Amniotic epithelial cell (primary cell): ENCODE measurements at places on chromosomes 1 and 21.

DNA sequence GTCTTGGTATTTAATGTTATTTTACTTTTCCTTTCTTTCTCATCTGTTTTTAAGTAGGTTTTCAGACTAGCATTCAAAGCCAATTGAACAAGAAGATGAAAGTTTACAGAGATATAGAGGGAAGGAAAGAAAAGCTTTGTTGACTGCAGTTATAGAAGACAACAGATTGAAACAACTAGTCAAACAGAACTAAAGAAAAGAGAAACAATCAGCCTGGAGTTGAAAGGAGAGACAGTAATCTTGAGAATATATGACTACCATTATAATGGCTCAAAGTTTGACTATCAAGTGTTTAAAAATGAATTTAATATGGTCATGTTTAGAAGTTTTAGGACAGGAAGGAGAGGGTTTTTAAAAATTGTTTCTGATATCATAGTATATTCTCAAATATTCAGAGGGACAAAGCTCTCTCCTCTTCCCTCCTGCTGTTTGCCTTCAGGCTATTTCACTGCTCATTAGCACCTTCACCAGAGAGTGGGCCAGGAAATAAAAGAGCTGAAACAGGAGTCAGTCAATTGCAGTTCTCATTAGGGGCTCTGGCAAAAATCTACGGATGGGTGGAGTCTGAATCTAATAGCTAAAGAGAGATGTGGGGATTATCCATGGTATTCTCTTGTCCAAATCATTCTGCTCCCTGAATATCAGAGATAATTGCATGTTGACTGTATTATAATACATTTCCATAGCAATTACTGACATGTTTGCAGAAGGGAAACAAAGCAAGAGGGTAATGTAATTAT is 577.8 kb downstream of the BRINP3 start:
- no peak for DNase-seq

DNA sequence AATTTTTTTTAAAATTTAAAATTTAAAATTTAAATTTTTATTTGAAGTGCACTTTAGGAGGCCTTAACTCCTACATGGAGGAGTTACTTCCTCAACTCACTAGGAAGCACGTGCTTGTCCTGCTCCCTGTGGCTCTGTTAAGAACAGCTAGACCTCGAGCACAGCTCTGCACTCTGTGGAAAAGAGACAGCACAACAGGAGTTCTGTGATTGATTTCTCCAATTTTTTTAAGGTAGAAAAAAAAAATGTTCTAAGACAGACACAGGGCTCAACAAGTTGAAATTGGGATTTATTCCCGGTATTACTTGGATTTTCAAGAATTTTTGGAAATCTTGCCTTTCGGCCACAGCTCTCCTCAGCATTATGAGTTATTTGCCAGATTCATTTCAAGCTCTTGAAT is 356.6 kb upstream of the LYPLAL1 start:
- DNase-seq: peak; percentile 49

GRCh38 chr1:3020263-3020909 is 881 bp upstream of the ACTRT2 start:
- DNase-seq: no peak

DNA sequence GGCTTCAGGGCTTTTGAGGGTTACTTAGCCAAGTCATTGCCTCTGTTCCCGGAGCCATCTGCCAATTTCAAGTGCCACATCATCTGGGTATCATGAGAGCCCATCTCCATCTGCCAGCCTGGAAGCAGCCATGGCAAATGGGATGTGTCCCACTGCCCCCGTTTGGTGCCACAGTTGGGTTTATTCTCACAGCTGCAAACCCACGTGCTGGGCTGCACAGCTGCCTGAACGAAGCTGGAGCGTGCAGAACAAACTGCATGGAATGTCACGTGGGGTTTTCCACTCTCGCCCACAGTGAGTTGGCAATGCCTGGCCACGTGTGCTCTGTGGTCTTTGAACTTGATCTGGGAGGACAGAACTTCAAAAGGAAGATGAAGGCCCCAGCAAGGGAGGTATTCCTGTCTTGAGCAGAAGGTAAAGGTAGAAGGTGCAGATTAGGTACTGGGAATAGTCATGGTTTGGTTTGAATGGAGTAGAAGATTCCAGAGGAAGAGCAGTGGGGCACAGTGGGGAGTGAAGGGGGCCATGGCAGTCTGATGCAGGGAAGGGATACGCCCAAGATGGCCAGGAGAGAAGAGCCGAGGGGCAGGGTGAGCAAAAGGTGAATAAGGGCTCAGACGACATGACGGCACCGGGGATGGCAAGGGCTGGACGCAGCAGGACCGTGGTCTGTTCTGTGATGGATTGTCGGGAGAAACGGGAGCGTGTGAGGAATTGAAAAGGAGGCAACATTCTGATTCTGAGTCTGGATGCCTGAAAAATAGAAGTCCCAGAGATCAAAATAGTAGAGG is 222.0 kb downstream of the KAZN start:
- no peak for DNase-seq

GRCh38 chr1:195909061-195909460 is 699.2 kb downstream of the KCNT2 start:
- DNase-seq: no peak

- DNase-seq: no peak
Measured at GRCh38 chr21:44755227-44755626, 43.9 kb upstream of the TSPEAR start.

DNA sequence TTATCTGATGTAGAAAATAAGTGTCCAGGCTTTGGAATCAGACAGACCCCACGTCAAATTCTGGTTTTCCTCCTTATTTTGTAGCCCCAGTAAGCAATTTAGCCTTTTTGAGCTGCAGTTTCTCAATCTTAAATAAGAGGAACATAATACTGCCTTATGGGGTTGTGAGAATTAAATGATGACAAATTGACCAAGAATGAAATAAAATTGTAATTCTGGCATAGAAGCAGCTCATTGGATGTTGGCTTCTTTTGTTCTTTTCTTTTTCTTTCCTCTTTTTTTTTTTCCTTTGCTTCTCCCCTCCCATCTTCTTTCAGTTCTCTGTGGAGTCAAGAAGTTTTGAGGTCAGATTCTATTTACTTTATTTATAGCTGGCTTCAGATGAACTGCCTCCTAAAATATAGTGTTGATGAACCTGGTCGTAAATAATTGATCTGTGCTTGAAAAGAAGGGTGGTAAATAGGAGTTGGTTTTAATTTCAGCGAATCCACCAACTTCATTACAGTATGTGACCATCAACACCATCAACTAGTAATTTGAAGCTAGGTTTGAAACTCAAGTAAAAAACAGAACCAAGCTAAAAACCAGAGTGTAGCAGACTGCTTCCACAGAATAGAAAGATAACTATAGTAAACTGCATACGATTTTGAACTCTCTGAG is 81.1 kb downstream of the CACHD1 start:
- DNase-seq: no peak

DNA sequence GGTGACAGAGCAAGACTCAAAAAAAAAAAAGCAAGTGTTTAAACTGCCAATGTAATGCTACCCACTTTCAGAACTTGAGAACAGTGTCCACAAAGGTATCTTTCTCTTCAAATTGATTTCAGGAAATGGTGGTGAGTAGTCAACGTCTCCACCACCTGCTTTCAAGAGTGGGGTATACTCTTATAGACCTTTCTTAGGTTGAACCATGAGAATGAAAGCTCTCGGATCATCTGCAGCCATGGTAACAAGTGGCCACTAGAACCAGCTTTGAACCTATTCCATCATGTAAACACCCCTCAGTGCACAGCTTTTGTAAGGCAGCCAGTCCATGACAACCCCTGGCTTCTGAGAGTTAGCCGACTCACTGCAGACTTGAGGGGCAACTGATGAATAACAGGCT is 107.4 kb downstream of the NTPCR start:
- DNase-seq: no peak

GRCh38 chr1:87648323-87649119 is 319.8 kb downstream of the LMO4 start:
- DNase-seq: no peak

GRCh38 chr1:225880636-225881035 is 1.5 kb downstream of the TMEM63A start:
- DNase-seq: no peak

- no peak for DNase-seq
Measured at GRCh38 chr1:172342584-172343239, 77.8 kb upstream of the C1orf105 start.

DNA sequence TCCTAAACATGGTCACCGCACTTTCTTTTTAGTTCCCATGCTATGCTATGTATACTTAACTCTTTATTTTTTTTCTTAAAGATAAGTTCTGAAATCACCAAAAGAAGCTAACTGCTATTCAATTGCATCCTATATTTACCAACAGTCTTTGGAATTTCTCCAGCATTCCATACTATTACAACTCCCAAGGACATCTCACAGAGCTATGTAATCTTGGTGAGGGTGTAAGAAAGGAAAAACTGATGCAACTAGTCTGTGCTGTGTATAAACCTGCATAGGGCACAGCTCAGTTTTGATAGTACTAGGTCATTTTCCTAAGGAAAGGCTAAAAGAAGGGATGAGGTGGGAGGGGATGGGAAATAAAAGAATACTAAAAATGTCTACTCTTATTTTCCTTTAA is 78.0 kb downstream of the PTPN14 start:
- DNase-seq: peak; percentile 91

- no peak for DNase-seq
Measured at GRCh38 chr21:25508364-25508763, 98.9 kb downstream of the MRPL39 start.

DNA sequence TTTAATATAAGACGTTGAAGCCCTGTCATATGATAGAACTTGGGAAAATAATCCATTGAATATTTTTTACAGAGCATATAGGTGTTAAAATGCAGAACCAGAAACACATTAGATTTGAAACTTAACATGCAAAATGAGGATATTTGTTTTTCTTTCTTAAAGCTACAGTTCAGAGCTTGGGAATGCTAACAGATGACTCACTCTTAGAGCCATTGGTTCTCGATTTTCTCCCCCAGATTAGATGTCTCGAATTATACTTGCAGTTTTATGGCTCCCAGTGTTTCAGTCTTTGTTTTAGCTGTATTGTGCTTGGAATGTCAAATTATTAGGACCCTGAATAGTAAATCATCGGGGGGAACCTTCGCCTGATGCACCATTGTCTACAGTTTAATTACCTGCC is 575.7 kb upstream of the ZP4 start:
- DNase-seq: peak; percentile 4

- no peak for DNase-seq
Measured at GRCh38 chr1:181482521-181483284, 614 bp upstream of the CACNA1E start.

DNA sequence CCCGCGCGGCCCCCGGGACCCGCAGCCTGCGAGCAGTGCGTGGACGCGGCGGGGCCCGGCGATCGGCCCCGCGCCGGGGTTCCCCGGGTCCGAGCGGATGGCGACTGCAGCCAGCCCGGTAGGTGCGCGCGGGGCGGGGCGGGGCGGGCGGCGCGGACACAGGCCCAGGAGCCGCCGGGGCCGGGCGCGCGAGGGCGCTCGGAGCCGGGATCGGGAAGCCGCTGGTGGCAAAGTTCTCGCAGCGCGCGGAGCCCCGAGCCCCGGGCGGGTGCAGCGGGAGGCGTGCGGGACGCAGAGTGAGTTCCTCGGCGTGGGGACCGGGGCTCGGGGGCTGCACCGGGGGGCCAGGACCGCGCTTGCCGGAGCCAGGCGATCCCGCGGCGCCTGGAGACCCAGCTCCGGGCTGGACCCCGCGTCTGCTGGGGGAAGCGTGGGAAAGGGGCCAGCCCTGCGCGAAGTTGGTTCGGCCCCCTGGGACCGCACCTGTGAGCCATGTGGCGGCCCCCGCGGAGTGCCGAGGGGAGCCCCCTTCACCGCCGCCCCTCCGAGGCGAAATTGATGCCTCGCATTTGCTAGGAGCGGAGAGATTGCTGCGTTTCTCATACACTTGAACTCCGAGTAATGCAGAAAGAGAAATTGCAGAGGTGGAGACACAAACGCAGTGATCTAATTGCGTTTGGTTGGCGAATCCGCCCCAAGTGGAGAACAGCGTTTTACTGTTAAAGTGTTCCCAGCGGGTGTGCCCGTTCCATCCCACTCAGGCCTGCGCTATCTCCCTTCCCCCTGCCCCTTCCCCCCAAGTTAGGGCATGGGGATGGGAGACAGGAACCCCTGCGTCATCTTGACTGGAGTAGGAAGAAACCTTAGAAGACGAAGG is 228.9 kb upstream of the TMEM51 start:
- peak; percentile 40 for DNase-seq

DNA sequence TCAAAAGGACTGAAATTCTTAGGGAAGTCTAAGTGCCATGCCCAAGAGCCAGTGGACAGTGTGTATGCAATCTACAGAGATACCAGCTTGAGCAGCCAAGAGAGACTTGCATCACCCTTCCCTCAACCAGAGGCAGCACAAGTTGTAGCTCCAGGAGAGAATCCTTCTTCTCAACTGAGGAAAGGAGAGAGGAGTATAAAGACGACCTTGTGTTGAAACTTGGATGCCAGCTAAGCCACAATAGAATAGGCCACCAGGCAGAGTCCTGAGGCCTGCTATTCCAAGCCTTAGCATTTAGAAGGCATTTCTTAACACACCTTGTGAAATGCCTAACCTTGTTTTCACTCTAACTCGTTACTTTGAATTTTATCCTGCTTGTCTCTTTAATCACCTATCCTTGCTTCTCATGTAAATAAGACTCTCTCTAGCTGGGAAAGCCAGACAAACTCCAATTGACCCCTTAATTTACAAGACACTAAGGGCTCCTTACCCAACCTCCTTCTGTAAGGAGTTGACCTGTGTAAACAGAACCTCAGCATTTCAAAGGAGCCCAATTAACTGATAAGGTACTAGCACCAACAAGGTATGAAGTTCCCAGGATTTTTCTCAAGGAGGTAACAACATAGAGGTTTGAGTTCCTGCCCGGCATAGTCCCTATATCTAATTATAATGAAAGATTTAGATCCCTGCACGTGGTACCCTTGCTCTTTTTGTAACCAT is 738.8 kb downstream of the AMY1C start:
- no peak for DNase-seq

DNA sequence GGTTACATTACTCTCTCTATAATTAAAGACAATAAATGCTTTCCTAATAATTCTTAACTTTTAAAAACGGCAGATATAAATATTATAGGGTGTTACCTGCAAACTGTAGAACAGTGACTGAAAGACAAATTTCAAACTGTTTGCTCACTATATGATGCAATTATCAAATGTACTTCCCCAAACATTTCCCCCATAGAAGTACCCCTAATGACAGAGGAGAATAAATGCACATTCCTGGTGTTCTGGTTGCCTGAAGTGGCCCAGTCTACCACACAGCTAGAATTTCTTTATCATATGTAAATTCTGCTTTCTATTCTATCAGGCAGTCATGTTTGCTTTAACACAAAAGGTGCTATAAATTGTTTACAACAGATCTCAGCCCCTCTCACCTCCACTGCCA is 70.4 kb downstream of the VAV3 start:
- no peak for DNase-seq

GRCh38 chr1:212434992-212435391 is 2.3 kb downstream of the NENF start:
- no peak for DNase-seq
